ENCODE measurements at places on chromosomes 1 and 21.

- H3K4me1 ChIP-seq, result peaks cover 25% of the 10 kb centered on the region
- no peaks in the 10 kb centered on the region for H3K36me3 ChIP-seq
- H3K4me3 ChIP-seq, result no peak overlapping the region
- DNase-seq, result peak; percentile 66
- H3K27ac ChIP-seq, result peak overlapping the region; percentile 47
Measured at GRCh38 chr21:42763581-42764442, 110.4 kb downstream of the PDE9A start.

- no peaks in the 10 kb centered on the region for H3K27me3 ChIP-seq
- no peak overlapping the region for H3K4me3 ChIP-seq
- no peak for DNase-seq
Measured at GRCh38 chr1:7694600-7695496, 76.2 kb upstream of the VAMP3 start.

DNA sequence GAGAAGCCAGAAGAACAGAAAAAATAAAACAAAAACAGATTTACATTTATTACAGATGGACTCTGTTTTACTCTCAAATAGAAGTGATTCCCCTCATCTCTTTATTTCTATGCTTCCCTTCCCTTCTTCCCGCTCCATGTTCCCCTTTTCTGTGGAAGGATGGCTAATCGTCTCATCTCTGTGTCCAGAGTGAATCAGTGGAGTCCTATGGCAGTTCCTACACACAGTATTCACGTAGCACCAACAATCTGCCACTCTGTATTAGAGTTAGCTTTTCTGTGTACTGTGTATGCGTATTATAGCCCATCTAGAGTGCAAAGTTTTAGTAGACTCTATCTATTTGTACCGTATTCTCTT lies 6.8 kb upstream of the ERO1B start:
- DNase-seq, result no peak
- no peaks in the 10 kb centered on the region for H3K36me3 ChIP-seq
- no peaks in the 10 kb centered on the region for H3K27me3 ChIP-seq
- peaks cover 16% of the 10 kb centered on the region for H3K4me1 ChIP-seq
- H3K27ac ChIP-seq, result no peak overlapping the region
- H3K4me3 ChIP-seq, result no peak overlapping the region

DNA sequence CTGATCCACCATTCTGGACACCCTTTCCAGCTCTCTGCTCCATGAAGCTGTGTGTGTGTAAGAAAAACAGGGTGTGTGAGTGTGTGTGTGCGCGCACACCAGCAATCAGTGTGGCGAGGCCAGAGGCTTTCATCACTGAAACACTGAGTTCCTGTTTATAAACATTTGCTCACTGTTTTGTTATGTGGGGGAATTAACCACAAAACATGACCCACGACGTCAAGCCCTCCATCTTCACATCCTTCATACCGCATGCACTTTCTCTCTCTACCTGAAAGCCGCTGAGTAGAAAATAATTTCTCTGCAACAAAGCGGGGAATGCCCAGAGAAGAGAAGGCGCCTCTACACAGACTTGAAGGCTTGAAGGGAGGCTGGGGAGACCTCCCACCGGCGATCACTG lies 148.9 kb upstream of the IRF2BP2 start:
- no peaks in the 10 kb centered on the region for H3K36me3 ChIP-seq
- H3K27me3 ChIP-seq, result no peaks in the 10 kb centered on the region
- H3K27ac ChIP-seq, result no peak overlapping the region
- H3K4me3 ChIP-seq, result no peak overlapping the region

- H3K36me3 ChIP-seq, result no peaks in the 10 kb centered on the region
- H3K27ac ChIP-seq, result no peak overlapping the region
- no peaks in the 10 kb centered on the region for H3K27me3 ChIP-seq
- H3K4me1 ChIP-seq, result no peaks in the 10 kb centered on the region
- no peak for DNase-seq
Measured at GRCh38 chr21:37742115-37742514, 174.1 kb downstream of the KCNJ6 start.

GRCh38 chr1:234613128-234613875 lies 3.3 kb upstream of the IRF2BP2 start:
- H3K27ac ChIP-seq, result peak overlapping the region; percentile 96
- no peaks in the 10 kb centered on the region for H3K27me3 ChIP-seq
- peak; percentile 84 for DNase-seq
- H3K36me3 ChIP-seq, result no peaks in the 10 kb centered on the region
- peak overlapping the region; percentile 77 for H3K4me3 ChIP-seq

DNA sequence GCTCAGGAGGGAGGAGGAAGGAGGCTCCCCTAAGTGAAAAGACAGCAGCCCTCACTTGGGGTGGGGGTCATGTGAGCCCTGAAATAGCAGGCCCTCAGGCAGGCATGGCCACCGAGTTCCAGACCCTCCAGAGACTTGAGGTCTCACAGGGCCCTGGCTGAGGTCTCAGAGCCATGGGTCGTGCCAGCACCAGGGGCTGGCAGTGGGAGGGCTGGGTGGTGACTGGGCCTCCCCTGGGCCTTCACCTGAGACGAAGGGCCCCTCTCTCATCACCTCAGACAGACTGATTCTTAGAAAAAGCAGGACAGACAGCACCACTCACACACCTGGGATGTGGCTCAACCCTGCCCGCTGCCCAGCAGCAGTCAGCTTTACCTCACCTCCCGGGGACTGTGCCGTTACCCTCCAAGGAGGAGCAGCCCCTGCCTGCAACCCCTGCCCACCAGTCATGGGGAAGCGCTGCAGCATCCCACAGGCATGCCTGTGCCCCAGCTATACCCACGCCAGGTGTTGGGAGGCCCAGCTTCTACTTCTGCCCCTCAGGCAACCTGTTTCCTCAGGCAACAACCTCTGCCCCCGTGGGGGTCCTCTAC lies 42.6 kb upstream of the LRP8 start:
- no peaks in the 10 kb centered on the region for H3K27me3 ChIP-seq
- no peak overlapping the region for H3K27ac ChIP-seq
- no peaks in the 10 kb centered on the region for H3K36me3 ChIP-seq
- peaks cover 29% of the 10 kb centered on the region for H3K4me1 ChIP-seq

DNA sequence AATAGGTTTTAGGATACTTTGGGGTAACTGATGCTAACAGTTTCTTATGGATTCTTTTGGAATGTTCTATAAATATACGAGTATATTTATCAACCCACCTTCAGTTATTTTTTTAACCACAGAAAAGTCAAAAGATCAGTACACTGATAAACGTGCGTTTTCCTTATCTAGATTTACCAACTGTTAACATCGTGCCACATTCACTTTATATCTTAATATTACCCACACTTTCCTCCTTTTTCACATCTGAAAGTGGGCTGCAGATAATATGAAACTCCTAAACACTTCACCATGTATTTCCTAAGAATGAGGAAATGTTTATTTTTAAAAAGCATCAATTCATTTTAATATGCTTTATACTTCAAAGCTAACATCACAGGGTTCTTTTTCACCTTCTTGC lies 7.7 kb downstream of the ATF6 start:
- no peak for DNase-seq
- peaks cover 51% of the 10 kb centered on the region for H3K4me1 ChIP-seq
- no peaks in the 10 kb centered on the region for H3K36me3 ChIP-seq
- H3K27ac ChIP-seq, result peak overlapping the region; percentile 36

DNA sequence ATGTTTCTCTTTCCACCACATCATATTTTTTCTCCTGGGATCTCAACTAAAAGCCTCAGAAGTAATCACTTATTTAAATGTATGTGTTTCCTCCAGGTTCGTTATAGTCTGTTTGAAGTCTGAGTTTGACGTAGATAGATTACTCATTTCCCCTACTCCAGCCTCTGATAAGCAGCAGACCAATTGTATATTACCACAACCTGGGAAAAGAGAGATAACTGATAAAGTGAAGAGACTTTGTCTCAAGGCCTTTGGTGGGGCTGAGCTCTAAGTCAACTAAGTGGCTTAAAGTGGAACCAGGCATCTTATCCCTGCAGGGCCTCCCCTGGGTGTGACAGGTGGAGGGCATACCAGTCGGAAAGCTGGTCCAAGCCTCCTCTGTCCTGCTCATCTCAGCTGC lies 34.9 kb upstream of the CACNA1E start:
- no peak overlapping the region for H3K27ac ChIP-seq
- no peaks in the 10 kb centered on the region for H3K27me3 ChIP-seq

GRCh38 chr1:180939073-180939710 lies 26.5 kb downstream of the KIAA1614 start:
- DNase-seq, result no peak
- no peaks in the 10 kb centered on the region for H3K36me3 ChIP-seq
- no peaks in the 10 kb centered on the region for H3K27me3 ChIP-seq
- no peak overlapping the region for H3K4me3 ChIP-seq
- H3K27ac ChIP-seq, result no peak overlapping the region

DNA sequence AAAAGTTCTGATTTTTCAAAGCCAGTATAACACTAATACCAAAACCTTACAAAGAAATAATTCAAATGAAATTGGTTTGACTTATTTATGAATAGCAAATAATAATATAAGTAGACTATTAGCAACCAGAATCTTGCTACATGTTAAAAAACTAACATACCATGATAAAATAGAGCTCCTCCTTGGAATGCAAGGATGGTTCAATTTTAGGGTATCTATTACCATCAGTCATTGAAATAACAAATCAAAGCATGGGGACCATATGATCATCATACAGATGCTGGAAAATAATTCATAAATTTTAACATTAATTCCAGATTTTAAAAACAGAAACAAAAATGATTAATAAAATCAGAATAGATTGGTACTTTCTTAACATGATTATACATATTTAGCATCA lies 66.3 kb downstream of the RRAGC start:
- no peak overlapping the region for H3K27ac ChIP-seq
- H3K4me3 ChIP-seq, result no peak overlapping the region
- peaks cover 12% of the 10 kb centered on the region for H3K27me3 ChIP-seq
- no peaks in the 10 kb centered on the region for H3K36me3 ChIP-seq

DNA sequence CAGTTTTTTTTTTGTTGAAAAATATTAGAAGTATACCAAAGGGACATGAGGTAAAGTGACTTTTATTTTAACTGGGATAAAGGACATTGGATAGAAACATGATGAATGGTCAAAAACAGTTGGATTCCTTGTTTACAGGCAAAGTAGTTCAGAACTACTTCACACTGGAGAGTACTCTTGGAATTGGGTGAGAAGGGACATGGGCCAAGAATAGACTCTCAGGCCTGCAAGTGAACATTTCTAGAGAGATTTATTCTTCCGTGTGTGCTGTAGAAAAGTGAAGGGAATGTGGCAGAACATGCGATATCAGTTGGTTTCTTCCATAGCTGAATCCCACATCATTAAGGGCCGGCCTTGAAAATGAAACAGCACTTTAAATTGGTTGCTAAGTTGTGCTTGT lies 290.5 kb downstream of the ADGRL2 start:
- no peaks in the 10 kb centered on the region for H3K36me3 ChIP-seq
- DNase-seq, result no peak
- H3K27me3 ChIP-seq, result no peaks in the 10 kb centered on the region
- no peak overlapping the region for H3K27ac ChIP-seq
- no peak overlapping the region for H3K4me3 ChIP-seq
- H3K4me1 ChIP-seq, result no peaks in the 10 kb centered on the region

GRCh38 chr1:167095368-167095767 lies 1.5 kb downstream of the STYXL2 start:
- no peak overlapping the region for H3K4me3 ChIP-seq
- no peaks in the 10 kb centered on the region for H3K27me3 ChIP-seq
- DNase-seq, result no peak
- H3K4me1 ChIP-seq, result peaks cover 21% of the 10 kb centered on the region
- no peak overlapping the region for H3K27ac ChIP-seq

DNA sequence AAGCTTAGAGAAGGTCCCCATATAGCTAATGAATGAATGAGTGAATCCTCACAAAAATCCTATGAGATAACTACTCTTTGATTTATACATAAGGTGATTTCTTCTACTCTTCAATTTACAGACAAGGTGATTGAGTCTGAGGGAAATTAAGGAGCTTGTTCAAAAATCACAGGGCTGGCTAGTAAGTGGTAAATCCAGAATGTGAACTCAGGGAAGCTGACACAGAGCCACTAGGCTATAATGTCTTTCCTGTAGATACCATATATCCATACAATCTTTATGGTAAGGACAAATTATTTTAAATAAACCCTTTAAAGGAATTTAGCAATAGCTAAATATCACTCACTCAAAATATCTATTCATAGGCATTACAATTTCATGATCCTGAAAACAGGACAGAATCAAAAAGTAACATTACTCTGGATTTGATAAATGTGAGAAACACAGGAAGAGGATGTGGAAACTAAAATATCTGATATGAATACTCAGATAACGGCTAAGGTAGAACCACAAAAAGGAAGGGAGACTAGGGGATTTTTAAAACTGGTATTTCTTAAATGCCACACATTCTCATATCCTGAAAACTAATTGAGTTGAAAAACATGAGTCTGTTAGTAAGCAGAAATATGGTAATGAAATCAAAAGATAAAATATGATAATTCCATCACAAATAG lies 108.2 kb downstream of the NBPF12 start:
- peak; percentile 6 for DNase-seq
- no peak overlapping the region for H3K4me3 ChIP-seq
- H3K27ac ChIP-seq, result no peak overlapping the region
- no peaks in the 10 kb centered on the region for H3K27me3 ChIP-seq
- H3K36me3 ChIP-seq, result no peaks in the 10 kb centered on the region

GRCh38 chr1:147892731-147893214 lies 9.8 kb upstream of the GJA8 start:
- no peak overlapping the region for H3K27ac ChIP-seq
- H3K4me1 ChIP-seq, result no peaks in the 10 kb centered on the region
- H3K27me3 ChIP-seq, result no peaks in the 10 kb centered on the region
- no peak overlapping the region for H3K4me3 ChIP-seq
- peak; percentile 7 for DNase-seq
- no peaks in the 10 kb centered on the region for H3K36me3 ChIP-seq

DNA sequence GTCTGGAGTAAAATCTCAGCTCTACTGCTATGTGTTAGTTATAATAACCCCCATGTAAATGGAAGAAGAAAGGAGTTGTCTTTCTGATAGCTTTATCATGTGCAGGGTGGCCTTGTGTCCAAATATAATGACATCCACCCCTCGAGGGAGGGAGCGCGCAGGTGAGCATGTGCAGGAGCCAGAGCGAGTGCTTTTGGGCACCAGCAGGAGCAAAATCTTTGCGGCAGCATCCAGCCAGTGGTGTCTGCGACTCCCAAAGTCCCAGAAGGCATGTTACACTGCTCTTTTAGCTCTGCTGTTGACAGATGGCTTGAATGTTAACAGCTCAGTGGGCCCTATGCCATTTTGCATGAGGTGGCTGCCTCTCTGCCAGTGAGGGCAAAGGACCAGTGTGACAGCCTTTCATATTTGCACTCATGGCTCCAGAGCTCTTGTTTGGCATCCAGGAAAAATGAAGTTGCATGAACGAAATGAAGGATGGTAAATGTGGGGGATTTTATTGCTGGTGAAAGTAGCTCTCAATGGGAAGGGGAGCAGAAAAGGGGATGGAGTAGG lies 146.7 kb downstream of the HMCN1 start:
- H3K4me1 ChIP-seq, result no peaks in the 10 kb centered on the region
- no peak overlapping the region for H3K27ac ChIP-seq
- no peaks in the 10 kb centered on the region for H3K27me3 ChIP-seq
- H3K4me3 ChIP-seq, result no peak overlapping the region
- no peaks in the 10 kb centered on the region for H3K36me3 ChIP-seq

- H3K4me1 ChIP-seq, result peaks cover 63% of the 10 kb centered on the region
- peaks cover 48% of the 10 kb centered on the region for H3K36me3 ChIP-seq
- peak overlapping the region; percentile 85 for H3K4me3 ChIP-seq
- H3K27ac ChIP-seq, result peak overlapping the region; percentile 95
- H3K27me3 ChIP-seq, result no peaks in the 10 kb centered on the region
Measured at GRCh38 chr1:149927056-149927562, 494 bp downstream of the SF3B4 start.
